ENCODE measurements at places on chromosomes 3 and 15. TPM values are rescaled to one million over a fixed set of nuclear protein-coding genes. Genes with fewer than 3 reads are reported as not detected.

DNA sequence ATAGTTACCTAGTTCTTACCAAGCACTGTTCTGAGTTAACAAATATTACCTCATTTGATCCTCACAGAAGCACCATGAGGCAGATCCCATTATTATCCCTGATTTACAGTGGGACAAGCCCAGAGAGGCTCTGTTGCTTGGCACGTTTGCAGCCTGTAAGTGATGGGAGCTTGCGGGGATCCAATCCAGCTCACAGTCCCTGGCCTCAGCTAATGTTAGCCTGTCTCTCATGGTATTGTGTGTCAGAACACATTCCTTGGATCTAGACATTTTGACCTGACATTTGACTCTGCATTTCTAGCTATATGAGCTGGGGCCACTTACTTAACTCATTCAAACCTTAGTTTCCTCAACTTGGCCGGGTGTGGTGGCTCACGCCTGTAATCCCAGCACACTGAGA lies 246.9 kb upstream of the LRTM1 start:
- DNase-seq: no peak

Gene ALDH1A2
- polyA plus RNA-seq: 318 TPM

Gene SEMA3G
- 28.5 TPM for polyA plus RNA-seq

Gene TIMP4
- polyA plus RNA-seq: 1.0 TPM

Gene ETV5
- polyA plus RNA-seq: 25.7 TPM

Gene SLC22A13
- polyA plus RNA-seq: 5.0 TPM
